ENCODE measurements at places on chromosomes 16 and 17.

DNA sequence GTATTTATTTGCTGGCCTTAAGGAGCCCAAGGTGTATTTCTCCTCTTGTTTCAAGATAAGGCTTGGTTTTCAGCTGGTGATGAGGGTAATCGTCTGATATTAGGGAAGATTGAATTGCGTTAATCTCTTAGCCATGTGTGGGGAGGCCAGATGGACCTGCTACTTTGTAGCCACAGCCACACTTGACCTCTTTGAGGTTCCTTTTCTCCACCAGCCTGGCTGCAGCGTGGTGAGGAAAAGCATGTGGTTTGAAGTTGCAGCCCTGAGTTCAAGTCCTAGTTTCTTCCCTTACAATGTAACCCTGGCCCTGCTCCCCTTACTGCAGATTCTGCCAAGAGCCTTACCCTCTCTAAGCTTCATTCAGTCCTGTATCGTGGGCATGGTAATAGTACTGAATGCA is 3.1 kb downstream of the MINK1 start:
- DNase-seq: no peak

DNA sequence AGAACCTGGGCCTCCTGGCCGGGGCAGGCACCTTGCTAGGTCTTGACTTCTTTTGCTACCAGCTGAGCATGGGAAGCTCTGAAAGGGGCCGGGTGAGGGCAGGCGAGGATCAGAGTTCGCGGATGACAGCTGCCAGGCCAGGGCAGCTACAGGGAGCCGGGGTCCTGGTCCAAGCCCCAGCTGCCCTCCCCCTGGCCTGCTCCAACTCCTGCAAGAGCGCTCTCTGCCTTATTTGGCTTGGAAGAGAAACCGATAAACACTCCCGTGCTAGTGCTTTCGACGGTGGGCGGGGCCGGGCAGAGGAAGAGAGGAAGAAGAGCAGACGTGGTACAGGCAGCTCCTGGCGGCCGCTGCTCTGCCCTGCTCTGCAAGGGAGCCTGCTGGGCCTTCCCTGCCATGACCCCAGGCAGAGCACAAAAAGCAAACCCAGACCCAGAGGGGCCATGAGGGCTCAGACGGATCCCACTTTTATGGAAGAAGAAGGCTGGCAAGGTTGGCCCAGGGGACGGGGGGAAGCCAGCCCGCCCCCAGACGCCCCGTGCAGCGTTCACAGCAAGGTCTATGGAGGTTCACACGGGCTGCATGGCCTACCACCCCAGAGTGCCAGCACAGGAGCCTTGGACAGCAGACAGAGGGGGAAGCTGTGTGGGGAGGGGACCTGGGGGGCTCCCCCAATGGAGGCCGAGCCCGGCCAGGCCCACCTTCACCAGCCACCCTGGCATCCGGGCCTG is 25.6 kb downstream of the PIEZO1 start:
- DNase-seq: peak; percentile 80

GRCh38 chr17:57210224-57210553 is 46.1 kb upstream of the MSI2 start:
- no peak for DNase-seq

DNA sequence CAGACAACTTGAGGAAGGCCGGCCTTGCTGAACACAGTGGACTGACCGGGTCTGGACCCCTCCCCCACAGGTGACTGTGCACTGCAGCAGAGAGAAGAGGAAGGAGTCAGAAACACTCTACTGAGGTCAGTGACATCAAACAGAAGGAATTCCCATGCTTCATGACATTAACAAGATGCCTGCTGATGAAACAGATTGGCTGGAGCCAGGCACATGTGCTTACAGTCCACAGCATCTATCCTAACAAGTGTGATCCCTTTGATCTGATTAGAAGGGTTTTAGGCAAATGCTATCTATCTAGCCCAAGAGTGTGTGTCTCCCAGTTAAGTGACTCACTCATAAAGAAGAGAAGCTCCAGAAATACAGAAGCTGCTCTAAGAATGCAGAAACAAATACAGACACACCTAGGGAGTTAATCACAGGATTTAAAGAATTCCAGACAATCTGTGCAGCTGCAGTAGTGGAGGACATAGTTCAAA is 90.2 kb downstream of the SYCE1L start:
- DNase-seq: no peak

DNA sequence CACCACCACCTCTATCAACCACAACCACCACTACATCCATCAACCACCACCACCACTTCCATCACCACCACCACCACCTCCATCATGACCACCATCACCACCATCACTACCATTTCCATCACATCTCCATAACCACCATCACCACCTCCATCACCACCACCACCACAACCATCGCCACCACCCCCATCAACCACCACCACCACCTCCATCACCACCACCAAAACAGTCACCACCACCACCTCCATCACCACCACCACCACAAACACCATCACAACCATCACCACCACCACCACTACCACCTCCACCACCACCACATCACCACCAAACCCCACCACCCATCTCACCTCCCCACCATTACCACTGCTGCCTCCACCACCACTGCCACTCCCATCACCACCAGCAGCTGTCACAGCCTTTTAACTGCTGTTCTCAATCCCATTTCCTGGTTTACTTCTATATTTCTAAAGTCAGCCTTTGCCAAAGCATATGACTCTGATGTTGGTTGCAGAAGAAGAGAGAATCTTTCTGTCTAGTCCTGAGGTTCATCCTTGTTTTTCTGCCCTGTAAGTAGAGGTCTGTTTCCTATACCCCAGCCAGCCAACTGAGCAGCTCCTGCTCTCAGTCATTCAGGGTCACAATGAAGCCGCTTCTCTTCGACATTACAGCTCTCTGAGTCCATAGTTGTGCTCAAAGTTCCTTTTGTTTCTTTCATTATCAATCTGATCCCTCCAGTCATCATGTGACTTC is 14.0 kb downstream of the MARCHF10 start:
- DNase-seq: no peak

GRCh38 chr17:40433551-40434415 is 9.5 kb upstream of the IGFBP4 start:
- no peak for DNase-seq

GRCh38 chr16:63653044-63653839 is 1468.6 kb downstream of the CDH11 start:
- DNase-seq: no peak

- DNase-seq: no peak
Observed at GRCh38 chr16:75572864-75573542, 6.8 kb downstream of the GABARAPL2 start.

- DNase-seq: no peak
Observed at GRCh38 chr17:52678211-52678610, 519.7 kb upstream of the CA10 start.

DNA sequence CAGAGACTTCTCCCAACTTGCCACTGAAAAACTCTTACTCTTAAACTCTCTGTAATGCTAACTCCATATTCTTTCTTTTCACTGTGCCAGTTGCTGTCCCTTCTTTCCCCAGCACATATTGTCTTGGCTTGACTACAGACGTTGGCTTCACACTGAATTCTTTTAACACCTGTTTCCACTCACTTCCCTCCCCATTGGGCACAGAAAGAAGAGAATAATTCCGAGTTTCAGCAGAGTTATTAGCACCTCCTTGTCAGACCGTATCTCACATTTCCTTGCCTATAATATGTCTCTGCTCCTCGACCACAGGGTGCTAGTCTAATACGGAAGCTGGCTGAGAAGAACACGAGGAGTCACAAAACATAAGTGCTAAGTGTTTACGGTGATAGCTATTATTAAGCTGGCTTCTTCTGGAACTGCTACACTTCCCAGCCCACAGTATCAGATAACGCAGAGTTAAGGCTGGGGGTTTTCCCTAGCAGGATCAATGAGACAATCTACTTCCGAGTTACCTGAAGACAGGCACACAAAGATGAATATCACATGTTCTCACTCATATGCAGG is 188.5 kb upstream of the CDH8 start:
- DNase-seq: no peak

DNA sequence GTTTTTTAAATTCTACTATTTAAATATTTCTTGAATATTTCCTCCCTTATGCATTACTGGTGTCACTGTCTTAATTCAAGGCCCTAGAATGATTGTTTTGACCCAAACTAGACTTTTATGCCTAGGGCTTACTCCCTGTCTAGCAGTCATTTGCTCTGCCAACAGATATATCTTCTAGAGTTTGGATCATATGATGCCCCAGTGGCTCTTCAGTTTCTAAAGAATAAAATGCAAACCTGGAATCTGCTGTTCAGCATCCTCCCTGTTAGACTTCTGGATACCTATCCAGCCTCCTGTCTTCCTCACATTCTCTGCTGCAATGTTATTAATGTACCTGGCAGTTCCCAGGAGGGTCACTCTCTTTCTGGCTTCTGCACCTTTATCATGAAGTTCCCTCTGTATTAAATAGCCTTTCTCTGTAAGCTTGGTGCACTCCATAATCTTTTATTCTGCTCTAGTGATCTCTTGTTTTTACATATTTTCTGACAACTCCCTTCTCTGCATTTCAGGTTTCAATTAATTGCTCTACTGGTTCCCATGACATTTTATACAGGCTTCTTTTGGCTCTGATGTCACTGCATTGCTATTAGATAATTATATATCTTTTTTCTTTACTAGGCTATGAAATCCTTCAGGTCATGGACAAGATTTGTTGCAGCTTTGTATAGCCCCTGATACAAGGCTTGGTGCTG is 15.7 kb downstream of the PHKB start:
- no peak for DNase-seq

GRCh38 chr17:80754846-80755245 is 210.2 kb downstream of the RPTOR start:
- no peak for DNase-seq

GRCh38 chr17:1413281-1413791 is 13.3 kb upstream of the YWHAE start:
- DNase-seq: peak; percentile 63

DNA sequence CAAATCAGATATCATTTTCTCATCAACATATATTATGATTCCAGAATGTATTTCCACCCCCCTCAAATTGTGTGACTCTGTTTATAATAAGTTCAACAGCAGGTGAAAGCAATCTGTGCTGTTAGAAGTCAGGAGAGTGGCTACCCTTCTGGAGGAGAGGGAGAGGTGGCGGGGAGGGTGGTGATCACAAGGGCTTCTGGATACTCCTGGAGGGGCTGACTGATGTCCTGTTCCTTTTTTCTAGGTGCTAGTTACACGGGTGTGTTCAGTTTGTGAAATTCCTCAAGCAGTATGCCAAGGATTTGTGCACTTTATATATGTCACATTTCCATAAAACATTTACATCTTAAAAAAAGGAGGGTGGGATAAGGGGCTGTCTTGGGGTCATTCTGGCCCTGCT is 119.1 kb downstream of the IRF8 start:
- DNase-seq: no peak

- no peak for DNase-seq
Observed at GRCh38 chr16:3038896-3039295, 2.2 kb upstream of the BICDL2 start.
